ENCODE measurements at places on chromosomes 7 and 10. TPM values are rescaled to one million over a fixed set of nuclear protein-coding genes. Genes with fewer than 3 reads are reported as not detected.

Gene ANKRD1
- total RNA-seq: not detected

DNA sequence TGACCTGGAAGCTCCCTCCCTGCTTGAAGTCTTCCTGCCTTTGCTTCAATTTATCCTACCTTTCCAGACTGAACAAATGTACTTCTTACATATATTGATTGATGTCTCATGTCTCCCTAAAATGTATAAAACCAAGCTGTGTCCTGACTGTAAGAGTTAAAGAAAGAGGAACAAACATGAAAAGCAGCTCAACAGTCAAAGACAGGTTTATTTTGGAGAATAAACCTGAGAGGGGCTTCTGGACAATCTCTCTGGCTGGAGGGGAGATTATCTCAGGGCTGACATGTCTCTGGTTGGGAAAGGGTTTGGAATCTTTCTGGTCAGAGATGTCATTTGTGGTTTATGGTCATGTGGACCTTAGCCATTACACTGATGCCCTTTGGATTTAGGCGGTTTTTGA is 41.0 kb downstream of the OR13A1 start:
- no peak for ATAC-seq

Gene TSPAN33
- 1.9 TPM for total RNA-seq

Gene VPS50
- total RNA-seq: 17.4 TPM

GRCh38 chr7:121530227-121531174 is 134.4 kb upstream of the FAM3C start:
- ATAC-seq: peak; percentile 50

Gene TBX20
- total RNA-seq: not detected

DNA sequence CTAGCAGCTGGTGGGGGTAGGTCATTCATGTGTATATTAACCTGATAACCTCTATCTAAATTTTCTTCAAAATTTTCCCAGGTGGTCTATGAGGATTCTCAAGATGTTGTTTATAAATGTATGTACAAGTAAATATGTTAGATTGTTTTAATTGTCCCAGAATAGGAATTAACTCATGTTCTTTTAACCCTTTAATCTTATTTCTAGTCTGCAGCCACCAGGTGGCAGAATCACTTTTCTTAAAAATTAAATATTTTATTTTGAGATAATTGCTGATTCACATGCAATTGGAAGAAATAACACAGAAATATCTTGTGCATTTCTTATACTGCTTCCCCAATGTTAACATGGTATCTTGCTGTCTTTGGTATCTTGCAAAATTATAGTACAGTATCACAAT is 589.5 kb downstream of the ARL4A start:
- no peak for ATAC-seq

DNA sequence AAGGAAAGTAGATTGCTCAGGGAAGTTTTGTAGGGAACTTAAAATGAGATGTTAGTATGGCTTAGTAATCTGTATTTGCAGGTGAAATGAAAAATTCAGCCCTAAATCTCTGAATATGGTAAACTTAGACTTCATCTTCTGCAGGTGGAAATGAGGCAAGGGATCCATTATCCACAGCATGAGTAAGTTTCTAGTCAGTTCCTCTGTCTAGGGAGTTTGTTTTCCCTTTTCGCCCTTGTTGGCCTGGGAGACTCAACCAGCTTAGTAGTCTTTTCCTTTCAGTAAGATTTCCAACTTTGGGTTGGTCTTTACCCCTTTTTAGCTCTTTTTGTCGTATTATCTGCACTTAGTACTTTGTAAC is 65.6 kb downstream of the ZEB1 start:
- no peak for ATAC-seq

- no peak for ATAC-seq
These were observed 98.3 kb downstream of the CTTNBP2 start for GRCh38 chr7:117774943-117775342.

GRCh38 chr7:51965454-51965853 is 648.8 kb upstream of the COBL start:
- ATAC-seq: no peak

GRCh38 chr10:58778966-58779365 is 266.3 kb downstream of the BICC1 start:
- ATAC-seq: no peak

DNA sequence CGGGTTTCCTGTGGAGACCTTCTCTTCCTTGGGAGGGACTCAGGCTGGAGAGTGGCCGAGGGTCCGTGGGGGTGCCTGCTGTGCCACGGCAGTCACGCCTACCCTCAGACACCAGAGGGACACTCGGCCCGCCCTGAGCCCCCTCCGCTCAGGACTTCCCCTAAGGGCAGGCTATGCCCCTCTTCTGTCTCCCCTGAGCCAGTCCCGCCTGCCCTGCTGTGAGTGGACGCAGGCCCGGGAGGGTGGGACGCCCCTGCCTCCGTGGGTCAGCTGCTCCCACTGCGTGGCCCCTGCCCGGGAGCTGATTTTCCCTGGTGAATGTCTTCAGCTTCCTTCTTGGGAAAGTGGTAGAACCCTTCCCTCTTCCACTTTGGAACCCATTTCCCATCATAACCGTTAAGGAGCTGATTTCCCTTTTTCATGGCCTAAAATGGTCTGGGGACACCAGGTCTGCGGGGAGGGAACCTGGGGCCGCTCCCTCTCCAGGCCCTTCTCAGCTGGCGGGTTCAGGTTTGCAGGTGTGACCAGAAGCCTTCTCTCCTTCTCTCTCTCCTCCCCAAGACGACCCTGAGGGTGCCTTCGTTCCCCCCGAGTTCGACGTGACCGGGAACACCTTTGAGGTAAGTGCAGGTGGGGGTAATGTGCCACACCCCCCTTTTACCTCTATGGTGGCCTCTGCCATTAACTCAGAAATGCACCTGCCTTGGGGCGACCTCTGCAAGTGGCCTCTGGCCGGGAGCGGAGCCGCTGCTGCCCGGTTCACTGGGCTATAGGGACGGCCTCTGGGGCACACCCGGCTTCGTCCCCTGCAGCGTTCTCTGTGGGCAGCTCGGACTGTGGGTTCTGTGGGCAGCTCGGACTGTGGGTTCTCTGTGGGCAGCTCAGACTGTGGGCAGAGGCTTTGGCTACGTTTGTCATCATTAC is 7.9 kb downstream of the KNDC1 start:
- no peak for ATAC-seq

Gene C10orf62
- total RNA-seq: not detected

Gene NKX1-2
- not detected for total RNA-seq

- no peak for ATAC-seq
These were observed 156.8 kb downstream of the CCDC71L start for GRCh38 chr7:106504207-106504606.

GRCh38 chr10:64142395-64142794 is 621.2 kb downstream of the REEP3 start:
- ATAC-seq: no peak

Gene SERPINE1
- total RNA-seq: 28.2 TPM

- ATAC-seq: no peak
These were observed 128.7 kb downstream of the SH3PXD2A start for GRCh38 chr10:103726637-103727036.

Gene FEZF1
- total RNA-seq: not detected

Gene JMJD1C
- total RNA-seq: 88.2 TPM

GRCh38 chr10:99685597-99685967 is 26.3 kb downstream of the ENTPD7 start:
- no peak for ATAC-seq

GRCh38 chr7:109663806-109664205 is 1094.1 kb downstream of the DNAJB9 start:
- ATAC-seq: no peak

DNA sequence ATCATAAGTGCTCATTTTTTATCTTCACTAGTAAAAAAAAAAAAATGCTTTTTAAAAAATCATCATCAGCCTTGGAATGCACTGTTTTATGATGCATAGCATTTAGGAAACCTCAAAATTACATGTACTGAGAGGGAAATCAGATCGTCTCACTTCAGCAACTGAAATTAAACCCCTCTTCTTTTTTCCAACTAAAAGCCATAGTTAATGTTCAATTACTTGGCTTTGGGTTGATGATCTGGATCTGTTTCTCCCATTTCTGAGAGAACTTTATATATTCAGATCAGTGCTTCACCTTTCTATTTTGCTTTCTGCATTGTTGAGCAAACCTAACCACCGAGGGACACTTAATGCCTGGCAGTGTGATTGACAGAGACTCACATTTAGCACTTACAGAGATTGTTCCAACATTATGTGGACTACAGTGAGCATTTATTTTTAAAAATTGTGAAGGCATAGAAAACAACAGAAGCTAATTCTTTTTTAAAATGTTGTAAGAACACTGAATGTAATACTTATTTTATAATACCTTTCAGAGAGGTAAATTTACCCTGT is 678.4 kb downstream of the PHTF2 start:
- ATAC-seq: no peak

- ATAC-seq: no peak
These were observed 113.3 kb downstream of the DOCK4 start for GRCh38 chr7:112092709-112093395.

Measured in gastroesophageal sphincter (tissue), 4 donors.